ENCODE measurements at places on chromosomes 4 and X.

- DNase-seq, result no peak
Observed at GRCh38 chrX:39264023-39264422, 462.8 kb downstream of the MID1IP1 start.

DNA sequence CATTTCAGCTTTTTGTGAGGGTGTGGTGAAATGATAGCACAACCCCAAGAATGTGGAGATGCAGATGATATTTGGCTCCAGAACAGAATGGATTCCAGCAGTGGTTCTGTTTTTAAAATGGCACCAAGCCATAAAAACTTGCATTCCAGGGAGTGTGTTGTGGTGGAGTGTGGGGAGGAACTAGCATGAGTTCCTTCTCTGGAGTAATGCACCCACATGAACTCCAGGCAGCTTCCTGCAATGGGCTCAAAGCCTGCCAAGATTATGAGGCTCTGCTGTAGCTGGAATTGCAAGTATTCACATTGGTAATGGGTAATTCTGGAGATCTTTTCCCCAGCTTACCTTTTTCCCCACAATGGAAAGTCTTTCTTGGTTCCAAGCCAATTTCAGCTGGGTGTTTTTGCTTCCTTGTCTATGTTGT is 161.4 kb downstream of the RAB28 start:
- no peak for DNase-seq

DNA sequence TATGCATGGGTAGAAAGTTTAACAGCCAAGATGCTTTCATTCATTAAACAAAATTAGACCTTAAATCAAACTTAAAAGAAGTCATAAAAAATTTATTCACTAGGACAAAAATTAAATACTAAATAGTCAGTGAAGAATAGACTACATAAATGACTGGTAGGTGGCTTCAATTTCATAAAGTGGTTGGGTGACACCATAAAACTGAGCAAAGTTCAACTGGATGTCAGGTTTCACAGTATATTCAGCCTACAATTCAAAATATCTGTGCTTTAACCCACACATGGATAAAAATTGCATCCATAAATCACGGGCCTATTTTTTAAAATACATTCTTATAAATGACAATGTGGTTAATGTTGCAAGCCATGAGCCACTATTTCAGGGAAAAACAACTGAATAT is 582.3 kb downstream of the IL15 start:
- no peak for DNase-seq

- no peak for DNase-seq
Observed at GRCh38 chr4:10893395-10893794, 208.8 kb upstream of the CLNK start.

GRCh38 chr4:119105605-119106004 is 30.0 kb upstream of the MYOZ2 start:
- no peak for DNase-seq

DNA sequence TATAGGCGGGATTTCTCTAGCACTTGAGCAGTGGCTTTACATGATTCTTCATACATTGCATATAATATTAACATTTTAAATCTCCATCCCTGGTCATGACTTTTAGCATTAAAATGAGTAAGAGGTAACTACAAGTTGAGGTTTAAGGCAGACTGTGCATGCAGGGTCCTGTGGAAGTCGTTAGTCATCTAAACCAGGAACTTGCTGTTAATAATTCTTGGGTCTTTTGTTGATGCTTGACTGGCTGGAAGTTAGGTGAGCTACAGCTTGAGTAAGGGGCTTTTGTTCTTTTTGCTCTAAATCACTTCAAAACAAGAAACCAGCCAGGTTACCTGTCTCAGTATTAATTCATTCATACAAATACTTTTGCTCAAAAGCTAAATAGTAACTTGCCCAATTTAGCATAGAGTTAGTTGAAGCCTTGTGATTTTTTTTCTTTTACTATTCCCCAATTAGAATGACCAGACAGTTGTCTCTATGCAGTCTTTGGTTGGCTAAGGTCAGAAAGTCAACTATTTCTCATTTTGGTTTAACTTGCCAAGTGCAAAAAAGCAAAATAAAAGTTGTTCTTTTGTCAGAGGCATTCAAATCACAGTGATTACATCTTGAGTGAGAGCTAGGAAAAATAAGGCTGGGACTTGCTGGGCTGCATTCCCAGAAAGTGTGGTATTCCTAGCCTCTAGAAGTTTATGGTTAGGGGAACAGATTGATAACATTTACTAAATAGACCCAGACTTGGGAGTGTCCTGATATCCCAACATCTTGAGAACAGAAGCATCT is 516.9 kb downstream of the PDHA2 start:
- no peak for DNase-seq

DNA sequence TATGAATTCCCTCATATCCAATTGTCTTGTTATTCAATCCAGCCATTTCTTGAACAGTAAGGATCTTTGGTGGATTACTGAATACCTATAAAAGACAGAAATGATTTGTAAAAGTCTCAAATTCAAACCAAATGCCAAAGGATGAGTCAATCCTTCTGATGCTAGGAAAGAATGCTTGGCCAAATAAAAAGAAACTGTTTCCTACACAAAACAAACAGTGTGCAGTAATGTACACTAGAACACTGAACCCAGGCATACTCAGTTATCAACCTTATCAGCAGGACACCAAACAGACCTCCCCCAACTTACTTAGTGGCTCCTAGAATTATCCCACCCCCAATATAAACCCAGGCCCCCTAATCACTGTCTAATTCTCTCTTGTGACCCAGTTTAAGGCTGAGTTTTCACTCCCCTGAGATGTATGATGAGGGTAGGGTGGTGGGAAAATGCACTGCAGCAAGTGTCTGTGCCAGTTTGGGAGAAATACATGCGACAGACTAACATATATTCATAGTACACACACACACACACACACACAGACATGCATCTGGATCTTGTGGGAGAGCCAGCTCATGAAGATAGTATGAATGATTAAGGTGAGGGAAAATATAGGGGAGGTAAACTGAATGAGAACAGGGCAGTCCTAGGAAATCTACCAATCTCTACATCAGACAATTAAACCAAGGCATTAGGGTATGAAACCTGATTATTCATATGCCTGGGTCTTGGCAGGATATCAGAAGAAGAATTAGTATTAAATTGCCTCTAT is 35.0 kb downstream of the CLDN2 start:
- no peak for DNase-seq

- no peak for DNase-seq
Observed at GRCh38 chr4:180993244-180993836, 1249.9 kb upstream of the TENM3 start.

DNA sequence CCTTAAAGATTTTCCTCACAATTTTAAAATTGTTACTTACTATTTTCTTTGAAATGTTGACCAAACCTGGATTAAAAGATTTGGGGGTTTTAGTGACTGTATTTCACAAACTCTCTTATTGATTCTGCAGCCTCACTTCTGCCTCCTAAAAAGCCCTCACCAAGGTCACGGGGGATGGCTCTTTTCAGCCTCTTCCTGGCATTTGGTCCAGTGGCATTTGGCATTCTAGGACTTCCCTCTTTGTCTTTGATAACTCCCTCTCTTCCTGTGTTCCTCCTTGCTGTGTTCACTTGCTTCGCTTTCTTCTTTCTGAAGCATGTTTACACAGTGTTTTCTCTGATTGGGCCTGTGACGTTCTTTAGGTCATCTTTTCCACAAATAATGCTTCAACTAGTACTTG is 21.5 kb downstream of the PKD2 start:
- no peak for DNase-seq

- peak; percentile 66 for DNase-seq
Observed at GRCh38 chrX:25968920-25969319, 169.2 kb upstream of the MAGEB18 start.

Data from NCI-H2081 (cell line).